ENCODE measurements at places on chromosomes 12 and 14. TPM values are rescaled to one million over a fixed set of nuclear protein-coding genes. Genes with fewer than 3 reads are reported as not detected.

DNA sequence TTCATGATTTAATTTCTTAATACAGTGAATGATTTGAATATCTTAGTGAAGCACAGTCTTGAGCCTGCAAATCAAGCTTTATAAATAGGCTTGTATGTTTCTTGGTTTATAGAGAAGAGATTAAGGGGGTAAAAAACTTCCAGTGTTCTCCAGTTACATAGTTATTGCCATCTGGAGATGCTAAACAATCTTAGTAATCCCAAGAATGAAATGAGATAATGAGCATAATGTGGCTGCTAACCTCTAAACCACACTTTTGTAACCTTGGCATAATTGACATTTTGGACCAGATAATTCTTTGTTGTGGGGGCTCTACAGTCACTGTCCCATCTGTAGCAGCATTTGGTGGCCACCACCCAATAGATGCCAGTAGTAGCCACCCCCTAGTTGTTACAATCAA, 316.8 kb downstream of the CCDC91 start:
- no peak for DNase-seq

GRCh38 chr12:1929985-1930802, 11.7 kb upstream of the CACNA2D4 start:
- no peak for DNase-seq

GRCh38 chr12:46843811-46844210, 18.0 kb upstream of the SLC38A4 start:
- DNase-seq, result no peak

The GPRC5D gene
- total RNA-seq, result not detected

DNA sequence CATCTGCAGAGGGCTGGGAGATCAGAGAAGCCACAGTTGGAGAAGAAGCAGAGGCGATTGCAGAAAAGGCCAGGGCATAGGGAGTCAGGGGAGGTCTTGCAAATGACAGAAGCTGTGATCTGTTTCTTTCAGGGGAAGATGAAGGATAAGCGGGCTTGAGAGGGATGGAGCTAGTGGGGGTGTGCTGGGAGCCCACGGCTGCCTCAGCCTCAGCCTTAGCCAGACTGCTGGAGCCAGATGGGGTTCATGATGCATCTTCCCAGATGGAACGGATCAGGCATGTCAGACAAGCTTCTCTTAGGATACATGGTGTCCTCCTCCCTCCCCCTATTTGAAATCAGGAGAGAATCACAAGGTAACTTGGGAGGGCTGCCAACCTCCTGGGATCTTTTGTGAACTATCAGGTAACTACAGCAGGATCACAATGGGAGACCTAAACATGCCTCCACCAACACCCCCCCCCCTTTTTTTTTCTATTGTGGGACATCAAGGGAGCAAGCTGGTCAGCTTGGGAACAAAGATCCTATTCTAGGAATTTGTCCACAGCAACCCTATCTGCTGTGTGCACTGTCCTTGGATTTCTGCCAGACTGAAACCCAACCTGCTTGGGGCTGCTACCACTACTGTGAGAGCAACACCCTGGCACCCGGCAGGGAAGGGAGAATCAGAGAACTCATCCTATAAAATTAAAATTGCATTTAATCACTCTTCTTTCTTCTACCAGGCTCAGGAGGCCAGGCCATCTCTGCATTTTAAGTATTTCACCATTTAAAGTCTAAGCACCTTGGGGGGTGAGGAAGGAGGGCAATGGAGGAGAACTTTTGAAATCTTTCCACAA, 10.7 kb upstream of the ATP2A2 start:
- DNase-seq, result peak; percentile 51

DNA sequence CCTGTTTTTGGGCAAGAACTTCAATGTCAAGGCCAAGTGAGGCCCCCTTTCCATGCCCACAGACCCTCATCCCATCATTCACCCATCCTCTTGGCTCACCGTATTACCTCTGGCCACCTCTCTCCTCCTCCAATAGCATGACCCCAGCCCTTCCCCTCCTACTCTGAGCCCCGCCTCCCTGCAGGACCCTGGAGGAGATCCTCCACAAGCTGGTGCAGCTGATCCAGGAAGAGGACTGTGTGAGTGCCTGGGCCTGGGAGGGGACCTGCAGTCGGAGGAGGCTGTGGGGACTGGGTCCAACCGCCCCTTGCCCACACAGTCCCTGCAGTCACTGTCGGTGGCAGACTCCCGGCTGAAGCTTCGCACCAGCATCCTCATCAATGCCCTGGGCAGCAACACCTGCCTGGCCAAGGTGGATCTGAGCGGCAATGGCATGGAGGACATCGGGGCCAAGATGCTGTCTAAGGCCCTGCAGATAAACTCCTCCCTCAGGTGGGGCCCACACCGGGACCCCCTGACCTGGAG, 7.2 kb downstream of the CARMIL3 start:
- no peak for DNase-seq

DNA sequence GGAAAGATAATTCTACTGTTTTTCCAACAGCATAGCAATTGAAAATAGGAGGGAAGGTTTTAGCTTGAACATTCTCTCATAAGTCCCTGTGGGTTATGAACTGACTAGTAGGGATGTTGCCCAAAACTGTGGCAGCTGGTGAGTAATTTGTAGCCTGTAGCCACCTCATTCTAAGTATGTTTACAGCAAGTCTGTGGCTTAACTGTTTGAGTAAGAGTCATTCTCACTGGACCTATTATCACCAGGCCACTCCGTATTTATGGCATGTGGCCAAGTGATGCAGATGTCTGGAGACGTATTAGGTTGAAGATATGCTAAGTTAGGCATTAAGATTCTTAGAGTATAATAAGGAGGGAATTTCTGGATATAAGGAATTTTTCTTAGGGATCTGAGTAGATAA, 458.3 kb downstream of the ETNK1 start:
- no peak for DNase-seq

GRCh38 chr12:113245695-113246477, 24.6 kb downstream of the TPCN1 start:
- peak; percentile 92 for DNase-seq

DNA sequence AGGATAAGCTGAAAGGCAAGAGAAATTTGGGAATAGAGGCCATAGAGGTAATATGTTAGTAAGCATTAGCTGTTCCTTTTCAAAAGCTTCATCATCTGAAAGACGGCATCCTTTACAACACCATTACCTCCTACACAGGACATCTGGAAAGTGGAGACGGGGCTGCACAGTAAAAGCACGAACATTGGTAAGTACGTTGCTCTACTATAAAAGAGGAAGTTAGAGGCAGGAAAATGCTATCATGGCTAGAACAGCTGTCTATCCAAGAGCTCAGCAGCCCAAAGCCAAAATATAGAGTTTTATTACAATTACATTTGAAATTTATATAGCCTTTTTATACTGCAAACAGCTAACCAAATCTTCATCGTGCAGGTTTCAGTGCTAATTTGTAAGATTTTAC, 172.3 kb upstream of the GRIP1 start:
- no peak for DNase-seq

DNA sequence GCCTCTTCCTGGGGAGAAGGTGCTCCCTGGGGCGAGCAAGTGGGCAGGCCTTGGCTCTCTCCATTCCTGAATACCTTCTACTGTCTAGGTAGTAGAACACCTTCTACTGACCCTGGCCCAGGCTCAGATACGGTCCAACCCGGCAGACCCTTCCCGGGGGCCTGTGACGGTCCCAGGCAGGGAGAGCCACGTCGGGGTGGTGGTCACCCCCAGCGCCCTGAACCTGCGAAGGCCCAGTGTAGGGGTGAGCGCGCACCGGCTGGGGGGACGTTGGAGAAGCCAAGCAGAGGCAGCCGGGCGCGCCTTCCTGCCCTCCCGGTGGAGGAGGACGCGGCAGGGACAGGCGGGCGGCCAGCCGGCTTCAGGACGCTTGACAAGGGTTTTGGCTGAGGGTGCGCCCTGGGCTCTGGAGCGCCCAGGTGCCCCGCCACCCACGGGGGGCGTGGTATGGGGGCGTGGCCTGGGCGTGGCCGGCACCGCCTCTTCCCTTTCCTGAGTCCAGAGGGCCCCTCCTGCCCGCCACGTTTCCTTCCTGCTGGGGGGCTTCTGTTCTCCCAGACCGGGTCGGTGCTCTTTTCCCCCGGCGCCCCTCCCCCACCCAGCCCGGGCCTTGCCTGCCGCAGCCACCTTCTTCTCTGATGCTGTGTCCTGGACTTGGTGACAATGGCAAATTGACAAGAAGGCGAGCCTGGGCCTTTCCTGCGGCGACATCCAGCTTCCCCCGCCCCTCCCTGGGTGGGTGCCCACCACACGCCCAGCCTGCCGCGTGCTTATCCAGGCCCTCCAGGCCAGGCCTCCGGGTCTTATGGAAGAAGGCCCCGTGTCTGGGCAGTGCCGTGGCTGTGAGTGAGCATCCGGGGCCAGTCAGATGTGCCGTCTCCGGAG, 24.5 kb upstream of the PPP1R13B start:
- DNase-seq, result peak; percentile 46

The HOXC5 gene
- total RNA-seq, result not detected

- no peak for DNase-seq
These were observed 1073.0 kb upstream of the FLRT2 start for GRCh38 chr14:84456946-84457345.

GRCh38 chr14:62053188-62053587, 291.0 kb downstream of the SNAPC1 start:
- DNase-seq, result no peak

- DNase-seq, result peak; percentile 45
These were observed 39.8 kb downstream of the NOPCHAP1 start for GRCh38 chr12:105025890-105026289.

- peak; percentile 83 for DNase-seq
These were observed 14.8 kb downstream of the MMP14 start for GRCh38 chr14:22850944-22851764.

GRCh38 chr12:116395396-116395795, 117.9 kb upstream of the MED13L start:
- no peak for DNase-seq

The NPAS3 gene
- 1.8 TPM for total RNA-seq

DNA sequence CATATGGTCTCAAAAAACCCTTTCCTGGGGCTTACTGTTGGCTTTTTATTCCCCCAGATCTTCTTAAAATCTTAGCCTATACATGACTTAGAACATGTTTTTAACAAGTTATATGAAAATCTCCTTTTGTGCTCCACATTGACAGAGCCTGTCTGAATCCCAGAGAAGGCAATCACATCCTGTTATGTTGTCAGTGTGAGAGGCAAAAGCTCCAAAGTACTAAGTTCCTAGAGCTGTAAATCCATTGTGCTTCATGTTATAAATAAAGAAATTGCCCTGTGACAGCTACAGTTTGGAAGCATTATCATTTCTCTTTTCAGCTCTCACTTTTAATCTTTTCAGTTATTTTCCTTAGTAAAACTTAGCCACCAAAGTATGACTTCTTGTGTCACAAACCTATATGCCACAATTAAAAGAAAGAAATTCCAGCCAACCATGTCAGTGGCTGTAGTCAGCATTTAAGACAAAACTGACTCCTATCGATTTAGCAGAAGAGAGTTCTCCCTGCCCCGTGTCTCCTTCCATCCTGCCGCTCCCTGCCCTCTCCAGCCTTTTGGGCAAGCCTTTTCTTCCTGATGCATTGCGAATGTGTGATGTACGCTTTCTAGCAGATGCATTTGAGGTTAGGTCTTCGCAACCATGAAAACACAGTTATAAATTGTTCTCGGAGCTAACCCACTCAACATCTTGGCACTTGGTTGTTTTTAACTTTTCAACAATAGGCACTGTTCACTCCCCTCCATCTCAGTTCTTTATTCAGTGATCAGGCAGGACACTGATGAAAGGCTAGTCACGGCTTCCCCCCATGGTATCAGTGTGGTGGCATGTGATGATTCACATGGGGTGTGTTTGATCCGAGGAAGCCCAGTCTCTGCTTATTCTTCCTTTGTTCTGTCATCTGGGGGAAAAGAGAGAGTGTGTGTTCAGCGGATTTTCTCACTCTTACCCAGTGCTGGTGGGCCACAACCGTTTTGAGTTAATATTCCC, 143.5 kb downstream of the SSPN start:
- DNase-seq, result no peak

GRCh38 chr12:111650912-111651311, 34.8 kb downstream of the BRAP start:
- DNase-seq, result no peak

- no peak for DNase-seq
These were observed 74.6 kb downstream of the KCNC2 start for GRCh38 chr12:75135026-75135425.

DNA sequence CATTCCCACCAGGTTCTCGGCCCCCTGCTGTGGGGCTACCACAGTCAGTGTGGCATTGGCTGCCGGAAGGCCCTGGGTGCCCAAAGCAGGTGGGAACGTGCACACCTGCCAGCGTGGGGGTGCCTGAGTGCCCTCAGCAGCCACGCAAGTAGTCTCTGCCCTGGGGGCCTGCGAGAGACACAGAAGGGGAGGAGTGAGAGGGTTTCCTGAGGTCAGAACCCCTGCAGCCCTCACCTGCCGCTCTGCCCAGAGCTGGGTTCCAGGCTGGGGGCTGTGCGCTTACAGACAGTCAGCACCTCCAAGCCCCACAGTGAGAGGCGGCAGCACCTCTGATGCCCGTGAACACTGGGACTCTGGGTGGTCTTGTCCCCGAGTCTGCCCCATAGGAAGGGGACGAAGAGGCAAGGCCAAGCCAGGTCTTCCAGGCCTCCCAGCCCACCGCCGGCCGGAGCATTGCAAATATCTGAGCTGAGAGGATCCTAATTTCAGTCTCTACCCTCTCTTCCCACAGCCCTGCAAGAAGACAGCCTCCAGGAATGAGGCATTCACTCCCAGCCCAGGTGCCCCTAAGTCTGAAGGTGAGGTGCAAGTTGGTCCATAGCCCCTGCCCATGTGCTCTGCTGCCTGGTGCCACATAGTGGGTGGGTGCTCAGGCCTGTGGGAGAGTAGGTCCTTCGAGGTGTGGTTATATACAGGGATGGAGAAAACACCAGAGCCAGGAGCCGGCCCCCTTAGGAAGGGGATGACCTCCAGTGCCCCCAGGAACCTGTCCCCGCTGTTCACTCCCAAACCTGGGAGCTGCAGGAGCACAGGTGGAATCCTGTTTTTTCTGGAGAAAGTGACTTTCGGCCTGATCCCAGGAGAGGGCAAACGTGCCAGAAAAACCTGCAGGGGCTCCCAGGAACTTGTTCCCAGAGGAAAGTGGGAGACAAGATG, 291.1 kb upstream of the RTL1 start:
- DNase-seq, result no peak

DNA sequence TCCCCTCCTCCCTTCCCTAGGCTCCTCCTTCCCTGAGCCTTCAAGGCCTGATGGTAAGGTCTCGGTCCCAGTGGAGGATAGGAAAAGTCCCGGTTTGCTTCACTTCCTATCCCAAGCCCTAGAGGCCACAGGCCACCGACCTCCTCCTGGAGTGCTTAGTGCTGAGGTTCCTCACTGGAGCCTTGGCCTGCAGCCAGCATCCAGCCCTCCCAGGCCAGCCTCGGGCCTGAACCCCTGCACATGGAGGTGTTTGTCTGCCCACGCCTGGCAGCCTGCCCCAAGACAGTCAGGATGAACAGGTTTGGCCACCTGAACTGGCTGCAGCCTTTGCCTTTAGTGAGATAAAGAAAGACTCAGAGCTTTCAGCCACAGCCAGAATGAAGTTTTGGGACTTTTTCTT, 15.8 kb upstream of the KRT7 start:
- peak; percentile 91 for DNase-seq

DNA sequence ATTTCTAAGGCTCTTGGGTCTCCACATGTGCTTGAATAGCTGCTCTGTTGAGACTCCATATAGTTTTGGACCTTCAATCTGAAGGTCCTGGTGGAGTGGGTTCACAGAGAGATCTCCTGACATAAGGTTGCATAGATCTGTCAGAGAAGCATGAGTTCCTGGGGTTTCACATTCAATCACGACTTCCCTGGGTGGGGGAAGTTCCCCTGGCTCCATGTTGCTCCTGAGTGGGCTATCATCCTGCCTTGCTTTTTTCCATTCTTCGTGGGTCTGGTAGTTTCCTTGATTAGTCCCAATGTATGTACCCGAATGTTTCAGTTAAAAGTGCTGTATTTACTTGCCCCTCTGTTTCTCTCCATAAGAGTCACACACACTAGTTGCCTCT, 181.8 kb downstream of the RASSF9 start:
- DNase-seq, result no peak
